ENCODE measurements at places on chromosomes 5 and 9.

DNA sequence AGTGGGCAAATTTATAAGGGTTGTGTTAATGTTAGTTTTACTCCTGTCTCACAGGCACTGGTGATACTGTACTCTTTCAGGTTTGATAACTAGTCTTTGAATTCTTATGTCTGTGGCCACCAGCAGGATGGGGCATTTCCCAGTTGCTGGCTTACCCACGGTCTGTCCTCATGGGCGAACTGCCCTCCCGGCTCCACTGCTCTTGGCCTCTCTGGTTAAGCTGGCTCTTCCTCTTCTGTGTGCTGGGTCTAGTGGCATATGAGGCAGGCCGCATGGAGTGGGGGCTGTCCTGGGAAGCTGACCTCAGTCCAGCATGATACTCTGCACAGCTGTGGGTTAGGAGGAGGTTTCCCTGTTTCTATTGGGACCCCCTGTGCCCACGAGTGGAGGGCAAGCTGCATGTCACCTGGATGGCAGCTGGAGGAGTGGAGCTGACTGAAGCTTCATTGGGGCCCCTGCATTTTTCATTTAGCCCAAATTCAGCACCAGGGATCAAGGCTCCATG, 19.5 kb downstream of the PHF2 start:
- no peak for DNase-seq

DNA sequence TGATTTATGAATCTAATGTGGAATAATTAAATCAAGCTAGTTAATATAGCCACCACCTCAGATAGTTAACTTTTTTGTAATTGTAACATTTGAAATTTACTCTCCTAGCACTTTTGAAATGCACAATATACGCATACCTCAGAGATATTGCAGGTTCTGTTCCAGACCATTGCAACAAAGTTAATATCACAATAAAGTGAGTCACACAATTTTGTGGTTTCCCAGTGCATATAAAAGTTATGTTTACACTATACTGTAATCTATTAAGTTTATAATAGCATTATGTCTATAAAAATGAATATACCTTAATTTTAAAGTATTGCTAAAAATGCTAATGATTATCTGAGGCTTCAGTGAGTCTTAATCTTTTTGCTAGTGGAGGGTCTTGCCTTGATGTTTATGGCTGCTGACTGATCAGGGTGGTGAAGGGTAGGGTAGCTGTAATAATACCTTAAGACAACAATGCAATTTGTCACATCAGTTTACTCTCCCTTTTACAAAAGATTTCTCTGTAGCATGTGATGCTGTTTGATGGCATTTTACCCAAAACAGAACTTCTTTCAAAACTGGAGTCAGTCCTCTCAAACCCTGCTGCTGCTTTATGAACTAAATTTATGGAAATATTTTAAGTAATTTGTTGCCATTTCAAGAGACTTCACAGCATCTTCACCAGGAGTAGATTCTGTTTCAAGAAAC, 235.1 kb upstream of the ADAMTSL1 start:
- DNase-seq = no peak

- no peak for DNase-seq
Observed at GRCh38 chr5:321726-322251, 275 bp downstream of the AHRR start.

DNA sequence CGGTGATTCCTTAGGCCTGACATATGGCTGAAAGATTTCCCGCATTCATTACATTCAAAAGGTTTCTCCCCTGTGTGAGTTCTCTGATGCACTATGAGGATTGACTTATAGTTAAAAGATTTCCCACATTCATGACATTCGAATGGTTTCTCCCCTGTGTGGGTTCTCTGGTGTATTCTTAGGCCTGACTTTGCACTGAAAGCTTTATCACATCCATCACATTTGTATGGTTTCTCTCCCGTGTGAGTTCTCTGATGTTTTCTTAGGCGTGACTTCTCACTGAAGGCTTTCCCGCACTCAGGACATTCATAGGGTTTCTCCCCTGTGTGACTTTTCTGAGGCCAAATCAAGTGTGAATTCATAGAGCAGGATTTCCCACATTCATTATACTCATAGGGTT, 35.8 kb downstream of the ZNF782 start:
- no peak for DNase-seq

- no peak for DNase-seq
Observed at GRCh38 chr5:129771058-129771838, 23.4 kb downstream of the MINAR2 start.

- DNase-seq = no peak
Observed at GRCh38 chr5:976849-977751, 31.5 kb upstream of the NKD2 start.

GRCh38 chr5:163439092-163439425, 1.7 kb downstream of the CCNG1 start:
- no peak for DNase-seq

DNA sequence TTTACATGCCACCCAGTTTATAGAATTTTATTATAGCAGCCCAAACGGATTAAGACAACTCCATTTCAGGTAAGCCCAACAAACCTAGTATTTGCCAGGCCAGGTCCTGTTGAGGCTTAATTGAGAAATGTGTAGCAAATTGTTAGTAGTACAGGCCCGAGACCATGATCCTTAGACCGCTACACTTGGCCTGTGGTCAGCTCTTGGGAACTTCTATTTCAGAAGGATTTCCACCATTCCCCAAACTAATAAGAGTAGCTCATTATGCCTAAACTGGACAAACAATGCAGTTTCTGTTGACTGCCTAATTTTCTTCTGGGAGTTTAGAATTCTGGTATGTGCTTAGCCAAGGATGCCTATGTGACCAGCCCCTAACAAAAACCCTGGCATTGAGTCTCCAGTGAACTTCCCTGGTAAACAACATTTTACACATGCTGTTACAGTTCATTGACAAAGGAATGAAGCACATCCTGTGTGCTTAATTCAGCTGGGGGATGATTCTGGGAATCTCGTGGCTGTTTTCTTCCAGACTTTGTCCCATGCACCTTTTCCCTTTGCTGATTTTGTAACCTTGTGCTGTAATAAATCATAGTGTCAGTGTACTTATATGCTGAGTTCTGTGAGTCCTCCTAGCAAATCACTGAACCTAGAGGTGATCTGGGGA, 5.6 kb upstream of the GPX3 start:
- DNase-seq = no peak

DNA sequence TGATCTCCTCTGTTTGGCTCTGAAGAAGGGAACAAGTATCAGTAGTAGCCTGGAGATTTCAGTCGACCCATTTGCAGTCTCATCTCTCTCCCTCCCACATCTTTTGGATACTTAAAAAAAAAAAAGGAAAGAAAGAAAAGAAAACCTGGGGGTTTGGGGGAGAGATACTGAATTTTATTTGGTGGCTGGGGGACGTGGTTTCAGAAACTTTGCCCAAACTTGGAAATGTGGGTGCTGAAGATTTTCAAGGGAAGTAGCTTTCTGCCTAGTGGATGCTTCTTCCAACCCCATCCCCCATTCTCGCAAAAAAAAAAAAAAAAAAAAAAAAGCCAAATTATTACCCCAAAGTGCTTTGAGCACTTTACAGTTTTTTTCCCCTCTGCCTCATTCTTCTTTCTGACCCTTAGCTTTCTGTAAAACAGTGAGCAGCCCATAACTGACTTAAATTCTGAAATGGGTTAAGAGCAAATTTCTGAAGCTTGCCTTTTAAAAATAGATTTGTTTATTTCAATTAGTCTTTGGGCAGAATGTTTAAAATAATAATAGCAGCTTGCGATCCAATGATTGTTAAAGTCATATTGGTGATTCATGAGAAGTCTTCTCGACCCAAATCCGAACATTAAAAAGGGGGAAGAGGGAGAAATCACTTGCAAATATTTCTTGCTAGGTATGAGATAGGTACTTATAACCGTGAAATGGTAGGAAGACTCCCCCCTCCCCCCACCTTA, 894 bp downstream of the FST start:
- no peak for DNase-seq

DNA sequence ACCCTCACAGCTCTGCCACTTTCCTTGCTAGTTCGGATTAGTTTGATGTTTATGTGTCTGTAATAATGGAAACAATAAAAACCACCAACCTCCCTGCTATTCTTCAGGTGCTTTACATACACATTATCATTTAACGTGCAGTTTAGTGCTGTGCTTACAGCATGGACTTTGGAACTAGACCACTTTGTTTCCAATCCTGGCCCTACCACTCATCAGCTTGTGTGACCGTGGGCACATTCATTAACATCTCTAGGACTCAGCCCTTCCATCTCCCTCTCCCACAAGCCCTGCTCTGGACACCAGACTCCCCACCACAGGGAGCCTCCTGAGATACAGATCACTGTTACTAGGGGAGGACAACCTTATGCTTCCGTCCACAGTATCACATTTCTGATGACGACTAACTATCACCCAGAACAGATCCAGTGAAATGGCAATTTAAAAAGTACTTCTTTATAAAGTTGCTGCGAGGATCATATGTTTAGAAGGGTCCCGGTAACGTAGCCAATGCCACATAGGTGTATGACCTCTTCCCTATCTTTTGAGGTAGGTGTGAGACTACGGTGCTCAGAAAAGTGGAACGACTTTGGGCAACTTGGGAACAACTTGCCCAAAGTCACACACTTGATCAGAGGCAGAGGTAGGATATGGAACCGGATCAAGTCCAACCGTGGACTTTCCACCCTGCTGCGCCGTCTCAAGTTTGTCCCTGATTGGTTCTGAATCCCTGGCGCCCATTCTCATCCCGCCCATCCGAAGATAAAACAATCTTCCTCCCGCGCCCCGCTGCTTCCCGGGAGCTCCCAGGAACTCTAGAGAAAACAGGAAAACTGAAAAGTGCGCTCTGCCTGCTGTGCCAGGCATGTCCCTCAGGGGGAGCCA, 132.4 kb upstream of the NIPBL start:
- no peak for DNase-seq

DNA sequence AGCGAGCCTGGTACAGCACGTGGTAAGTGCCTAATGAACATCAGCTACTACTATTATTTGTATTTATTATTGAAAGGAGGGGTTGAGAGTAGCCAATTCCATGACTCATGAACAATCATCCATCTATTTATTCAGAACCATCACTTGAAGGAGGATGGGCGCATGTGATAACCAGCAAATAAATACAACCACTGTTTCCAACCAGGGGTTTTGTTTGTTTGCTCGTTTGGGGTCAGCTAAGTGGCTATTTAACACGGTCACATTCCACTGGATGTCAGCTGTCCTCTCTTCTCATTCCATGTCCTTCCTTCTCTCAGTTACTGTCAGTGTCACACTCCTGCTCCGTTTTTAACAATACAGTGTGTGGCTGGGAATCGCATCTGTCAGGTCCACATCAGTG, 8.6 kb downstream of the RAPGEF1 start:
- DNase-seq = no peak

- DNase-seq = no peak
Observed at GRCh38 chr5:122262103-122262502, 49.9 kb upstream of the SNCAIP start.

DNA sequence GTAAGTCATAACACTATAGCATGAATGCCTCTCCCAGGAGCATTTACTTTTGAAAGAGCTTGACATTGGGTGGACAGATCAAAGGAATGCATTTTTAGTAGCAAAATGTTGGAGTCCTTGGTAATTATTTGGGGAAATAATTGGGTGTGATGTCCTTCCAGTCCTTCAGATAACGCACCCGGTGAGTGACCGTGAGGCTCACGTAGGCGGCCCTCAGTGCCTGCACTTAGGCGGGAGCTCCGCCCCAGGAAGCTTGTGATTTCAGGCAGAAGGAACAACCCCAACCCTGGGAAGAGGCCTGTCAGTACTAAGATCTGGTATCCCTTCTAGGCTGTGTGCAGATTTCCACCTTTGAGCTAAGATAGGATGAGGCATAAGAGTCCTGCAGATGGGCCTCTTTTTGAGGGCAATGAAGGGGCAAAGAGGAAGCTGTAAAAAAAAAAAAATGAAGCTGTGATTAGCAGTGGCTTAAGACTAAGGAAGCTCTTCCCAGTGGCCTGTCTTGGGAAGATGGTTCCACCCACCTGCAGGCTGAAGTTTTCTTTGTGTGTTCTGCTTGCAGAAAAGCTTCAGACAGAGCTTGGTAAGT, 14.9 kb downstream of the BTNL9 start:
- no peak for DNase-seq

- DNase-seq = no peak
Observed at GRCh38 chr5:142642427-142642826, 43.5 kb downstream of the FGF1 start.

DNA sequence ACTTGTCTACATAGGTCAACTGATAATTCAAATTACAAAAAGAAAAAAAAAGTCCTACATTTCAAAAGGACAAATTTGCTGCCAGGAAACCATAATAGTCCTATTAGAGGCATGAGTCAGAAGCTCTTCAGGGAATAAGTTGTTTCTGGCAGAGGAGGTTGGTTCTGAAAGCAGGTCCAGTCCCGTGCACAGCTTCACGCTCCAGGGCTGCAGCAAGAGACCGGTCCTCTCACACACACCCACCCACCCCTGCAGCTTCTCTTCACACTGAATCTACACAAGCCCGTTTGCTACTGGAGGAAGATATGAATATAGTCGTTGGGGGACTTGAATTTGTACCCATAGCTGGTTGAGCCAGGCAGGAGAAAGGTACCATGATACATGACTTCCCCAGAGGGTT, 36.9 kb upstream of the SLC1A3 start:
- no peak for DNase-seq

GRCh38 chr9:92807757-92808725, 43.4 kb upstream of the BICD2 start:
- peak; percentile 8 for DNase-seq

GRCh38 chr5:54944364-54944763, 41.0 kb downstream of the ESM1 start:
- peak; percentile 16 for DNase-seq

GRCh38 chr9:14389146-14389545, 75.2 kb upstream of the NFIB start:
- no peak for DNase-seq

DNA sequence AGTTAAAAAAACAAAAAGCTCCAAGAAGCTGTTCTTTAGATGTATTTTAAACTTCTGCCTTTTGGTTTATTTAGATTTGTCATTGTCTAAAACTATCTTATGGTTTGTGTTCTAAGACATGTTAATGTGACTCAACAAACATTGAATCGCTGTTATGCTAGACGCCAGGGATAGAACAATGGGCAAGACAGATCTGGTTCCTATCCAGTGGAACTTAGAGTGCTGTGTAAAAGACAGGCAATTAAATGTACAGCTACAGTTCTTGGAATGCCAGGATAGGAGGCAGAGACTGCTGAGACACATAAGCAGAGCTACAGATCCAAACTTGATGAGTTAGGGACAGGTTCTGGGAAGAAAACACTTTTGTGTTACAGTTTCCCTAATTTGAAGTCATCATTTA, 22.4 kb downstream of the LYRM7 start:
- no peak for DNase-seq

GRCh38 chr5:173563246-173563645, 53.2 kb downstream of the BOD1 start:
- DNase-seq = no peak

- no peak for DNase-seq
Observed at GRCh38 chr9:111916234-111916645, 19.6 kb downstream of the UGCG start.

DNA sequence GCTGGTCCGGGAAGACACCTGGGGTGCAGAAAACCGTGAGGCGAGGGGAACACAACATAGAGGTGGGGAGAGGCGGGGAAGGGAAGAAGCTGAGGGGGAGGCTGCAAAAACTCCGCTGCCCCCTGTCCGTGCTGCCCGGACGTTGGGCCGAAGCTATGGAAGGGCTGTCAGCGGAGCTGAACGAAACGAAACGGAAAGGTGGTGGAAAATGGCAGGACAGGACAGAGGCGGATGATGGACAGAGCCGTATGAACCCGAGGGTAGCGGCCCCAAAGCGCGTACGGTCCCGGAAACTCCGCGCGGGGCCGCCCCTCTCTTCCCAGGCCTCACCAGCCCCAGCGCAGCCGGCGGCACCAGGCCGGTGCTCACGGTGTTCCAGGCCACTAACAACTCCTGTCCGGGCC, 272 bp downstream of the ANAPC2 start:
- DNase-seq = no peak

Measured in stimulated activated CD8-positive, alpha-beta memory T cell treated with anti-CD3 and anti-CD28 coated beads, Interleukin-4, amount 100 ng/mL, for 1 hour (primary cell).